Urothelium cell line (cell line): ENCODE measurements at places on chromosomes 4 and X.

DNA sequence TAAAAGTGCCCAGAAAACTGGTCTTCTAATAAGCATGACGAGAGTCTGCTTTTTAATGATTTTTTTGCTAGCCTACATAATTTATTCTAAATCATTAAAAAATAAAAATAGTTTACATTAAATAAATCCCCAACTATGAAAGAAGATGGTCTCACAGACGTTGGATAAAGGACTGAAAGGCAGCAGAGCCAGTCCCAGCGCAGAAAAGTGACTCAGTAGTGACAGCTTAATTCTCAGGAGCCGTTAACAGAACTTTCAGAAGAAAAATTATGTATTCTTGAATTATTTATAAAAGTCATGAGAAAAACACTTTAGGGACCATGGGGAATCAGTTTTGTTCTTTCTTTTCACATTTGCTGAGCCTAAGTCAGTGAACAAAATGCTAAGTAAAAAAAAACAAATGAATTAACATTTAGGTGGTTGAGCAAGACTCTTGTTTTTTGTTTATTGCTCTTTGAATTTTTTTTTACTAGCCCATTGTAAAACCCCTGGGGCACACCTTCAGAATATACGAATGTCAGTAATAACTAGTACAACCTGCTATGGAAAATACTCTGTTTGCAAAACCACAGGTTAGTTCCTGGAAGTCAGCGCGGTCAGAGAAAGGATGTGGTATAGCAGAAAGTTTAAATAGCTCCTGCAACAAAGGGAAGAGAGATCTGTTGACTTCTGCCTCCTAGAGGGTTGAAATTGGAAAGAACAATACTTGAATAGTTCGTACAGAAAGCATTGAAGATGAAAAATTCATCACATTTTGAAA, 50.4 kb upstream of the CCDC160 start:
- DNase-seq: peak; percentile 8

GRCh38 chr4:8655411-8656184, 63.0 kb downstream of the CPZ start:
- no peak for DNase-seq

DNA sequence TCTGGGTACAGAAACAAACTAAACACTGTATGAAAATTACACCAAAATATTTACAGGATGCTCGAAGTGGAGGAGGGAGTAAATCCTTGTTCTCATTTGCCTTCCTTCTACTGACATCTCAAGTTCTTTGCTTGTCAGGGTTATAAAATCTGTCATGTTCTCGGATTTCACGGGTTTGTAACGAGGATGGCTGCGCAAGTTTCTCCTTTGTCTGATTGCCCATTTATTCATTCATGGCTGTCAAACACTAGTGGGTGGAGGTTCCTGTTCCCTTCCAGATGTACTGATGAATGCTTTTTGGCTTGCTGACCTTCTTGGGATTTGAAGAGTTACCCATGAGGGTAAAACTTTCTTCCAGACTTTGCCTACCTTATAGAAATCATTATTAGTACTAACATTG, 206.9 kb downstream of the SPCS3 start:
- DNase-seq: no peak

DNA sequence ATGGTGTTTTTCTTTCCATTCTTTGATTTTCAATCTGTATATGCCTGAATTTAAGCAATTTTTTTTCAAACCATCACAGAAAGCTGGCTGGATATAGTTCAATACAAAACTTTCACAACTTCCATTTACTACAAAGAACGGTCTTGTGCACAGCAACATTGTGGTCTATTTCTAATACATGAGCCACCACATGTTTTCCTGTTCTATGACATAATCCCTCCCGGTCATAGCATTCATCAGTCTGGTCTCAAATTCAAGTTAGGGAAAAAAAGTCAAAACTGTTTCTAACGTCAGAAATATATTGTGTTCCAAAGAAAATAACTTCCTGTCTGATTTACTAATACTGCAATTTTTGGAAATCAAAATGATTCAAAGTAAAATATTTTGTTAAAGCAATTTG, 7.5 kb upstream of the CXCL6 start:
- DNase-seq: no peak

DNA sequence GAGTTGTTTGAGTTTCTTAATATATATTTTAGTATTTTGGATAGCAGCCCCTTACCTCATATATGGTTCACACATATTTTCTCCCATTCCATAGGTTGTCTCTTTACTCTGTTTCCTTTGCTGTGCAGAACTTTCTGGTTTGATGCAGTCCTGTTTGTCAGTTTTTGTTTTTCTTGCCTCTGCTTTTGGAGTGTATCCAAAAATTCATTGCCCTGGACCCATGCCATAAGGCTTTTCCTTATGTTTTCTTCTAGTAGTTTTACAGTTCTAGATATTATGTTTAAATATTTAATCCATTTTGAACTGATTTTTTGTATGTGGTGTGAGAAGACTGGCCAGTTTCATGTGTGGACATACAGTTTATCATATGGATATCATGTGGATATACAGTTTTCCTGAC, 58.5 kb upstream of the NUDT6 start:
- DNase-seq: no peak

DNA sequence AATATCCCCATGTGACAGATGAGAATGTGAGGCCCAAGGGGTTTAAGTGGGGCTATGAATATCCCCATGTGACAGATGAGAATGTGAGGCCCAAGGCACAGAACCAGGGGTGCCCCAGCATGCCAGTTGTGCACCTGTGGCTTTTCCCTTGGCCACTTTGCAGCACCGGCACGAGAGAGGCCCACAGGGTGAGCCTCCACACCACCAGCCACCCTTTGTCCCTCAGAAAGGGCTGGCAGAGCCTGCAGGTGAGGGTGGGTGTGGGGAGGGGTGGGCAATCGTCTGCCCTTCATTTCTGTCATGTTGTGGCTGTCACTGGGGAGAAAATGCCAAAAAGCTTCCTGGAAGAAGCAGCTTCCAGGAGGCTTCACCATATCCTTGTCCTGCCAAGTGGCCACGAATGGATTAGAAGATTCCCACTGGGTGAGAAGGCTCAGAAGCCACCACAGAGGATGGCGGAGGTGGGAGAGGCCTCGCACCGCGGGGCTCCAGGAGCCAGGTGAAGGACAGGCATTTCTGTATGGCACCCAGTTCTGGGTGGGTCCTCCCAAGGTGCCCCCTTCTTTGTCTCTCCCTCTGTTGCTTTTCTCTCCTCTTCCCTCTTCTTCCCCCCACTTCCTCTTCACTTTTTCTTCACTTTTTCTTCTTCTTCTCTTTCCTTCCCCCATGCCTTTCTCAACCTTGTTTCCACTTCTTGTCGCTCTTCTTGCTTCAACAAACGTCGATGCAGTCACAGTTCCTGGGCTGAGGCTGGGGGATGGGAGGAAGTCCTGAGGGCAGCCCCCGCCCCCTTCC, 469 bp upstream of the GPR78 start:
- DNase-seq: no peak

- DNase-seq: no peak
Observed at GRCh38 chrX:113726466-113726865, 857.4 kb upstream of the HTR2C start.

GRCh38 chr4:113078066-113078465, 28.6 kb downstream of the ANK2 start:
- no peak for DNase-seq

GRCh38 chr4:13328591-13328990, 155.5 kb downstream of the RAB28 start:
- DNase-seq: no peak

DNA sequence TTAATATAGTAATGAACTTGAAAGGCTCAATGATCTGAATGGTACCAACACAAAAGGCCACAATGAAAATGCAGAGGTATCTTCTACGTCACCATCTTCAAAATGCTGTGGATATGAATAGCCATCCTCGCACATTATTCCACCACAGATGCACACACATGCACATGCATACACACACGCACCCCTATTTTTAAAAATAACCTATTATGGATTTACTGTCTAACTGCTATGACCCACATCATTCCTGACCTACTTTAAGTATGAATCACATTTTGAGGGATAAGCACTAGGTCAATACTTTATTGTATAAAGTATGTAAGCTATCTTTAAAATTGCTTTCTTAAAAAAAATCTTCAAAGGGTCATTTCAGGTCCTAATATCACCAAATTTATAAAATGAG, 24.4 kb upstream of the CORIN start:
- peak; percentile 4 for DNase-seq

DNA sequence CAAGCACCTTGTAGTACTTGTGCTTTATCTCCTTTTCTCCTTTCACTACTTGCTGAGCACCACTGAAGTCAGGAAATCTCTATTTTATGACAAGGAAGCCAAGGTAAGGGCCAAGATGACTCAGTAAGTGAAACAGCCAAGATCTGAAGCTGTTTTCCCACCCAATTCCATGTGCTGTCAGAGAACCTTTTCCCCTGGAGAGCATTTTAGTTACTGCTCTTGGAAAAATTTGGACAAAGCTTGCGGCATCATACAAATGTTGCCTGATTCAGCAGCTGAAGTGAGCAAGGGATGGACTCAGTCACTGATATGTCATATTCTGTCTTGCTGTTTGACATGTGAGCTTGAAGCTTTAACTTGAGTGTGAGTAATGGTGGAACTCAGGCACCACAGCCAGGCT, 391.4 kb downstream of the RAB28 start:
- DNase-seq: no peak

DNA sequence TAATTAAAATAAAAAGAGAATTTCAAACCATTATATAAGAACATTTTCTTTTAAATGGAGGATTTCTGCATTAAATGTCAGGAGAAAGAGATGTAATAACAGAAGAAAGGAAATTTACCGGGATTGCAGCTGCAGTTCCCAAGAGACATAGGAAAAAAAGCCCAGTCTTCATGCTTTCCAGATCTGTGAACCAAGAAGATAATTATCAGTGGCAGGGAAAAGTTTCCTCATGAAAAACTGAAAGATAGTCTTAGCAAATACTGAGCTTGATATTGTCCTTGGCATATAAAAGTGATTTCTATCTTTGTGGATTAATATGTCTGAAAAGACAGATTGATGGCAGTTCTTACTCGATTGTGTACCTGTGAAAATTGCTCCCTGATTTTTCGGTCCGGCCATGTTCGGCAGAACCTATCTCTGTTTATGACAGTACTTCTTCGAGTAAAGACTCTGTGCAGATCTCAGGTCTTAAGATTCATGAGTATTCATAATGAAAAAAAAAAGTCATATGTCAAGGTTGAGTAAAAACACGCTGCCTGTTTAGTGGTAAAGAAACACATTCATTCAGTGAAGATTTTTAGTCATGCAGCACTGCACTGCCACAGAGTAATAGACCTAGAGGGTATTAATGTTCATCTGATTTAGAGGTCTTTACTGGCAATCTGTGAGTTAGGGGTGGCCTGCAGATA, 29.6 kb downstream of the SPARCL1 start:
- no peak for DNase-seq

- no peak for DNase-seq
Observed at GRCh38 chrX:20863649-20864048, 510.6 kb upstream of the CNKSR2 start.

GRCh38 chrX:82218361-82218760, 1016.5 kb downstream of the SH3BGRL start:
- DNase-seq: peak; percentile 17

- no peak for DNase-seq
Observed at GRCh38 chr4:118390121-118390520, 37.3 kb upstream of the PRSS12 start.

DNA sequence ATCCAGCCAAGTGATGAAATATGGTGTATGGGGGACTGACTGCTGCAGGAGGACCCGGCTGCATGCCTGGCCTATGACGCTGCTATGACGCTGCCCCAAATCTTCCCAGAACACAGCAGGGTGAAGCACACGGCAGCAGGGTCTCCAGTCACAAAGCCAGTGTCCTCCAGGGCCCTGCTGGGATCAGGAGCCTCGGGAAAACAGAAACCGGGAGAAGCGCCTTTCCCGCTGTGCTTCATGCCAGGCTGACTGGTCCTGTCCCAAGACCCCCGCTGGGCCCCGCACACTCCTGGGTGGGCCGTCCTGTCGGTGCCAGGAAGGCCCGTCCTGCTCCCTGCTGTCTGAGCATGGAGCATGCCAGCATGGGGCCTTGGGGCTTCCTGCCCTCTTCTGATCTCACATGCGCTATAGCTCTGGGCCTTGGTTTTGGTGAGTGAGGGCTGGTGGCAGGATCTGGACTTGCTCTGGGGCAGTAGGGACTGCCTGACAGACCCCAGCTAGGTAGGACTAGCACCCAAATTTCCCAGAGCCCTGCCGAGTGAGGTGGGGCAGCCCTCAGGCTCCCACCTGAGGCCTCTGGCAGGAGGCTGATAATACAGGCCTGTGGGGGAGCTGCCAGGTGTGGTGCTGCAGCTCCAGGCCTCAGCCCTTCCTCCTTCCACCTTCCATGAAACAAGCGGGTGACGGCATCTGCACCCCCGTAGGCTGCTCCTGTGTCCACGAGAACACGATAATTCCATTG, 64.0 kb downstream of the ACOX3 start:
- no peak for DNase-seq

DNA sequence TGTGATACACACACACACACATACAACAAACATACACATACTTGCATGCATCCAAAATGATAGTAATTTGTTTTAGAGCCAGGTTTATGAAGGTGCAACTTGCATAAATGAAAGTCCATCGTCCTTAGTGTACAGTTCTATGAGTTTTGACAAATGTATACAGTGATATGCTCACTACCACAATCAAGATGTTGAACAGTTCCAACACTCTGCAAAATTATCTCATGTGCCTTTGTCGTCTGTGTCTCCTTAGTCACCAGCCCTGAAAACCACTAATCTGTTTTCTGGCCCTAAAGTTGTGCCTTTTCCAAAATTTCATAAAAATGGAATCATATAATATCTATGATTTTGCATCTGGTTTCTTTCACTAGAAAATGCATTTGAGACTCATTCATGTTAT, 67.8 kb upstream of the ANXA3 start:
- no peak for DNase-seq

DNA sequence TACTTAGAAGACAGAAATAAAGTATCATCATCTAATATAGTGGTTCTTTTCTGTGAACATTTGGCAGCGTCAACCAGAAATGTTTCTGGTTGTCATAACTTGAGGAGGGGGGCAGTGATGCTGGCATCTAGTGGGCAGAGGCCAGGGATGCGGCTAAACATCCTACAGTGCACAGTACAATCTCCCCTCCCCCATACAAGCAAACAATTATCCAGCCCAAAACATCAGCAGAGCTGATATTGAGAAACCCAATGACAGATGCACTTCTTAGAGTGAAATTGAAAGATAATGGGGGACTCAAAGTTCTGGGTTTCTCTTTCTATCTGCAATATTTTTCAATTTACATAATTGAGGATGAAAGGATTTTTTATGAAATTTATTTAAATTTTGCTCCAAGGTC, 1.9 kb upstream of the EIF1AX start:
- no peak for DNase-seq

GRCh38 chrX:50769389-50770063, 44.5 kb downstream of the SHROOM4 start:
- DNase-seq: no peak

- DNase-seq: no peak
Observed at GRCh38 chr4:84504821-84505220, 5.7 kb upstream of the NKX6-1 start.

- DNase-seq: no peak
Observed at GRCh38 chr4:19831644-19832285, 419.9 kb upstream of the SLIT2 start.
